ENCODE measurements at places on chromosomes 3 and 15. TPM values are rescaled to one million over a fixed set of nuclear protein-coding genes. Genes with fewer than 3 reads are reported as not detected.

Gene CCR9
- not detected for polyA plus RNA-seq

Gene CACNA2D3
- polyA plus RNA-seq, result 0.57 TPM

Gene GREM1
- polyA plus RNA-seq, result 1.2 TPM

Gene MYL3
- 4.0 TPM for polyA plus RNA-seq

Gene DCP1A
- polyA plus RNA-seq, result 13.8 TPM

Gene GCNT3
- polyA plus RNA-seq, result 0.04 TPM

Gene CP
- 12.7 TPM for polyA plus RNA-seq

Gene PLA1A
- polyA plus RNA-seq, result 1.2 TPM

Gene SLC24A5
- not detected for polyA plus RNA-seq

Gene DNAH12
- 0.01 TPM for polyA plus RNA-seq

Gene CADM2
- 4.6 TPM for polyA plus RNA-seq

Gene TMC3
- 0.62 TPM for polyA plus RNA-seq

Gene SNURF
- 66.0 TPM for polyA plus RNA-seq

Gene GRK7
- 0.05 TPM for polyA plus RNA-seq

Gene MYO5C
- 4.0 TPM for polyA plus RNA-seq

Gene CTSH
- 291 TPM for polyA plus RNA-seq

Gene GOLGA8N
- 5.5 TPM for polyA plus RNA-seq

Gene STAB1
- 91.8 TPM for polyA plus RNA-seq

Data from urinary bladder (tissue), 4 donors.